ENCODE measurements at places on chromosomes 5 and 9.
A peak's percentile ranks its signal among the peaks of the same experiment; 100 is the strongest.

DNA sequence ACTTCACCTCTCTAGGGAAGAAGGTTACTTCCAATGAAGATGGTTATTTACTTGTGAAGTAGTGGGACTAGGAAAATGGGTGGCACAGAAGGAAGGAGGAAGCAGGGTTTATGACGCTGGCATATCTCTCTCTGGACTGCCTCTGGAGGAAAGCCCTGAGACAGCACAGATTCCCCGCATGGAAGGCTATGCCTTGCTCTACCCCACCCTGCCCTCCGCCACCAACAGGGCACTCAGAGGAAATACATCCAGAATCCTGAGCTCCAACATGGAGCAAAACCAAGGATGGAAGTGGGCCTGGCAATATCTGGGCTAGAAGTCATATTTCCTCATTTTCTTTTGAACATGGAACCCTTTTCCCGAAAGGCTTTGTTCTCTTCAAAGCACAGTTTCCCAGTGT lies 346.9 kb downstream of the ZSWIM6 start:
- no peak for DNase-seq

GRCh38 chr5:17180864-17181723 lies 36.3 kb upstream of the BASP1 start:
- DNase-seq = no peak

- DNase-seq = peak; percentile 67
These were observed 145.5 kb downstream of the ERCC6L2 start for GRCh38 chr9:96020792-96021550.

GRCh38 chr5:115309751-115310370 lies 13.4 kb upstream of the CCDC112 start:
- no peak for DNase-seq

- peak; percentile 89 for DNase-seq
These were observed 1.5 kb downstream of the RASGRF2 start for GRCh38 chr5:80961376-80962281.

GRCh38 chr9:136847088-136847825 lies 2.0 kb upstream of the PHPT1 start:
- no peak for DNase-seq

- DNase-seq = no peak
These were observed 31.2 kb downstream of the HMGCS1 start for GRCh38 chr5:43281840-43282658.

- no peak for DNase-seq
These were observed 24.8 kb downstream of the RANBP3L start for GRCh38 chr5:36276864-36277263.

DNA sequence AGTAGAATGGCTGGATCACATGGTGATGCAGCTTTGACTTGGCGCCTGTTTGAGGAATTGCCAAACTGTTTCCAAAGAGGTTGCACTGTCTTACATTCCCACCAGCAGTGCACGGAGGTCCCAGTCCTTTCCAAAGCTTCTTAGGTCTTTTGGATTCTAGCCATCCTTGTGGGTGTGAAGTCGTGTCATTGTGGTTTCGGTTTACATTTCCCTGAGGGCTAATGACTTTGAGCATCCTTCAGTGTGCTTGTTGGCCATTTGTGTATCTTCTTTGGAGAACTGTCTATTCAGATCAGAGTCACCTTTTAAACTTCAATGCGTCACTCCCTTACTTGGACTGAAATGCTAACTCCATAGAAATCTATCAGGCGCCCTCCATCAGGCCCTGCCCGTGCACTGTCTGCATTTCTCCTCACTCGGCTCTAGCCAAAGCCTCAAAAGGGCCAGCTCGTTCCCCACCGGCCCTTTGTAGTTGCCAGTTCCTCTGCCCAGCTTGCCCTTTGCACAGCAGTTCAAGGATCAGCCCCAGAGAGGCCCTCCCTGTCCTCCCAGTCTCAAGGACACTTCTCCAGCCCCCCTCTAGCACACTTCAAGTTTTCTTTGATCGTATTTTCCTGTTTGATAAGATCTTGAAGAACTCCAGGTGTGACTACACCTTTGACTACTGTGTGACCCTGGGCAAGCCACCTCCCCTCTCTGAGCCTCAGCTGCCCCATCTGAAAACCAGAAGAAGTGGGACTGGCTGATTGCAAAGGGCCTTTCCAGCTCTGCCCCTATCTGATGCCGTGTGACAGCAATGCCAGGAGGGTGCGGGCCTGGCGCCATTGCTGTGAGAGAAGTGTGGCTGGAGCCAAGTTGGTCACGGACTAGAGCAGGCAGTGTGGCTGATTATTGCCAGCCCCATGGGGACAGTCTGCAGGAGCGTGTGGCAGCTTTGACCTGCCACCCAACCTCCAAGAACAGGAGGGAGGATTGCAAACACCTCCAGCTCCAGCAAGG lies 5.6 kb downstream of the HRH2 start:
- DNase-seq = no peak

GRCh38 chr5:78483809-78484521 lies 123.5 kb downstream of the SCAMP1 start:
- DNase-seq = no peak

DNA sequence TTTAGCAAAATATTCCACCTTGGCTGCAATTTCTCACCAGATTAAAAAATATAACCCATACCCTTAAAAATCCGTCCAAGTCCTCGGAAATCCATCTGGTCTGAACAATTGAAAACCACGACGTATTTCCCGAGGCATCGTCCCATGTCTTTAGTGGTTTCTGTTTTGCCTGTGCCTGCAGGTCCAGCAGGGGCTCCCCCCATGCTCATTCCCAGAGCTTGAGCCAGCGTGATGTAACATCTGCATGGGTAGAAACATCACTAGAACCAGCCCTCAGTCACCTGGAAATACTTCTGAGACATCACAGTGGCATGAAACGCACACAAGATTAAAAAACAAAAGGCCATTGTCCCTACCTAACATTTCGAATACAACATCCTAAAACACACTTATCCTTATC lies 114.0 kb downstream of the DNAH5 start:
- DNase-seq = no peak

DNA sequence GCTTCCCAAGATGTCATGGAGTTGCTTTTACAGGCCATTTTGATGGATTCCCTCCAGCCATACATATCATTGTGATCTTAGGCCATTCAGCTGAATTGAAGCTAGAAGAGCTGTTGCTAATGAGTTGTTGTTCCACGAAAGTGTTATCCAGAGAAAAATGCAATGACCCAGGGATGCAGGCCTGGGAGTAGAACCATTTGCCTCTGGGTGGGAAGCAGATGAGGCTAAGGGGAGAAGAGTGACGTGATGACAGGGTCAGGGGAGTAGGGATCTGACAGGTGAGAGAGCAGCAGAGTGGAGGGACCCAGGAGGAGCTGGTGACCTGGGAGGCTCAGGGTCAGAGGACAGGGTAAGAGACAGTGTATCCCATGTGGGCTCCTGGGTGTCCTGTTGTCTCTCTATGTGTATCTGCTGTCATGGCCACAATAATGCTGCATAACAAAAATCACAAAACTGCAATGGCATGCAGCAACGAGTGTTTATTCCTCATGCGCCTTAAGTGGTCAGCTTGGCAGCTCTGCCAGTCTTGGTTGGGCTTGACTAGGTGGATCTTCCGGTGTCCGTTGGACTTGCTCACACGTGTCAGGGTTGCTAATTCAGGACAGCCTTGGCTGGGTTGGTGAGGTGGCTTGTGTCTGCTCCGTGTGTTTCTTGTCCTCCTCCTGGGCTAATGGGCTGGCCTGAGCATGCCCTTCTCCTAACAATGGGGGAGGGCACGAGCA lies 90.6 kb downstream of the LIFR start:
- no peak for DNase-seq

DNA sequence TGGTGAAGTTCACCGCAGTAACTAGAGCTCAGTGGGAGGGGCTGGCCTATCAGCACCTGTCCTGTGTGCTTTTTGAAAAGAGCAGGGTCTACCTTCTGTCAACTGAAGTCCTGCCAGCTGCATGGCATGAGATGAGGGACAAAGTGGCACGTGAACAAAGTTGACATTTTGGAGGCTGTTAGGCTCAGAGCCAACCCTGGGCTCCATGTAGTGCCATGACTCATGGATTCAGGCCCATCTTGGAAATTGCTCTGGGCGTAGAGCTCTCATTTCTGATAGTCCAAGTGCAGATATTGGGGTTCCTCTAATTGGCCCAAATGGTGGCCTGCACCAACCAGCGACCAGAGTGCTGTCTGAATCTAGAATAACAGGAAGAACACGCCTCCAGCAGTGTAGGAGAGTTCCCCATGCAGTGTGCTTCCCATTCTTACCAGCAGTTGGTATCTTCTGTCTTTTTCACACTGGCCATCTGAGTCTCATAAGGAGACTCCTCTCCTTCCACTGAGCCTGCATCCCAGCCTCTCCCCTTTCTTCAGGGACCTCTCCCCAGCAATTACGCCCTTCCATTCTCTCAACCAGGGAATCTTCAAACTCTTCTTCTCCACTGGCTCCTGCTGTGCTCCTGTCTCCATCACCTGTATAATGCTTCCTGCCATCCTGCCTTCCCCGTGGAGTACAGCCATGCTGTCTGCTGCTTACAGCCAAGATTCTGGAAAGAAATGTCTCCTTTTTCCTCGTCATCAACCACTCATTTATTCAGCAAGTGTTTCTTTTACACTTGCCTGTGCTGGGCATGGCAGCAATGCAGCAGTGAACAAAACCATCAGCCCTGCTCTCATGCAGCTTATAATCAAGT lies 30.4 kb downstream of the IRF1 start:
- no peak for DNase-seq

GRCh38 chr9:92590377-92590776 lies 54.6 kb upstream of the ECM2 start:
- DNase-seq = no peak

- no peak for DNase-seq
These were observed 287.5 kb downstream of the SMARCA2 start for GRCh38 chr9:2302606-2303005.

DNA sequence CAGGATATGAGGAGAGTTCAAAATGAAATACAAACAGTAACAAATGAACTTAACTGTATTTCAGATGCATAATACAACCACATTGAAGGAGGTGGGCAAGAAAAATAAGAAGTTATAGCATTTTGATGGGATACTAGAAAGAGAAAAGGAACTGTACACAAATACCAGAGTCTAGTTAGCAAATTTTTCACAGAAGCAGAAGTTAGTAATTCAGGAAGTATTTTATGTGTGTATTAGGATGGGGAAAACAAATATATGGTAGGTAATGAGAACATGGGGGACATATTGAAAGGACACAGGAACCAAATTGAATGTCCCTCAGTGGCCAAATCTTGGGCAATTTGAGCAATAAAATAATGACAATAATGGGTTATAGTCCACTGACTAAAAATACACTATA lies 18.4 kb downstream of the GM2A start:
- no peak for DNase-seq

- no peak for DNase-seq
These were observed 374.8 kb downstream of the KDM4C start for GRCh38 chr9:7132605-7133004.

- no peak for DNase-seq
These were observed 694.6 kb downstream of the DNAH5 start for GRCh38 chr5:13249854-13250253.

- no peak for DNase-seq
These were observed 17.6 kb upstream of the LCP2 start for GRCh38 chr5:170315154-170315553.

DNA sequence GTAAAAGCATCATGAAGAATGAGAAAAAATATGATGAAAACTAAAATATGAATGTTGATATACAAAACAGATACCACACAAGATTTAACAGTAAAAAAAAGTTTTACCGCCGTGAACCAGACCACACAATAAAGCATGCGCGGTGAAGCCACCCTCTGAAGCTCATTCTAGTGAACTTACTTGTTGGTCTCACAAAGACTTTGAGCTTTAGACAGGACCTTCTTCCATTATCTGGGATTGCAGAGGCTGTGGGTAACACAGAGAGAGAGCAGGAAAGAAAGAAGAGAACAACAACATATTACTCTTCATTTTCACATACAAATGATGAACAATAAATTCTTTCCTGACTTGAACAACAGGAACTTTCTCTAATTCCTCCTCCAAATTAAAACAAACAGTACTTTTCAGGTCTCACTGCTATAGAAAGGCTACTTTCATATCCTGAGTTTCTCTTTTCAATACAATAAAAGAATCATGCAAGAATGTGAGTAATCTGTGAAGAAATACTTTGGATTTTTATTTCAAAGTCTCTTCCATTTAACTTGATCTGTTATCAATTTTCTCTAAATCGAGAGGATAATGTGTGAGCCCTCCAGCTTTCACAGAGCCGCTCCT lies 283.1 kb downstream of the EFNA5 start:
- DNase-seq = no peak

- DNase-seq = no peak
These were observed 3.7 kb downstream of the C5orf46 start for GRCh38 chr5:147902609-147903115.

DNA sequence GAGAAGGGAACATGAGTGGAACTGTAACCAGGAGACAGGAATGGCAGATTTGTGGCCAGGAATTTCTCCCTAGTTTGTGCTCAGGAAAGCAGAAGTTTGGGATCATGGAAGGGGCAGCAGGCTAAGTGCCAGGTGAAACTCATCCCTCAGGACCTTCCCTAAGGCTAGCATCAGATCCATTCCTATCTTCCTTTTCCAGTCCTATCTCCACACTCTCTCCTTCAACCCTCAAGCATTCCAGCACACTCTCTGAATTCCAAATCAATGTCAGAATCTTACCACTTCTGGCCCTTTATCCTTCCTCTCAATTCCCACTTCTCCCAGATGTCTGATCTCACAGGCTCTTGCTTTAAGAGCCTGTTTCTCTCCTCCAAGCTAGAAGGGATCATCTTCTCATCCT lies 53.2 kb upstream of the GRIA1 start:
- DNase-seq = no peak

- DNase-seq = no peak
These were observed 4.3 kb downstream of the CNOT8 start for GRCh38 chr5:154862766-154863165.

DNA sequence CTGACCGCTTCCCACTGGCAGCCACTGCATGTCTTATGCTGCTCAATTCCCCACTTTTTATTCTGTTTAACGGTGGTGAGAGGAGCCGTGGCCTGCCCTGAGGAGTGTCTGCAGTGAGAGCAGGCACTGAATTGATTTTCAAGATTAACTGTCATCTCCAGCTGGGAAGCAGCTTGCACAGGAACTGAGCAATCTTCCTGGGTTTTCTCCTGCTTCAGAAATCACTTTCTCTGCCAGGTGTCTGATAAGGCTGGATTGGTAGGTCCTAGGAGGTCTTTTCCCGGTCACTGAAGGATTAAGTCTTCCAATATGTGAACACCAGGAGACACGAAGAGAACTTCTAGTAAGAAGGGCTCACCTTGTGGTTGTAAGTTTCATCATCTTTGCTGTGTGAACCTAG lies 181.1 kb upstream of the RAD23B start:
- no peak for DNase-seq

DNA sequence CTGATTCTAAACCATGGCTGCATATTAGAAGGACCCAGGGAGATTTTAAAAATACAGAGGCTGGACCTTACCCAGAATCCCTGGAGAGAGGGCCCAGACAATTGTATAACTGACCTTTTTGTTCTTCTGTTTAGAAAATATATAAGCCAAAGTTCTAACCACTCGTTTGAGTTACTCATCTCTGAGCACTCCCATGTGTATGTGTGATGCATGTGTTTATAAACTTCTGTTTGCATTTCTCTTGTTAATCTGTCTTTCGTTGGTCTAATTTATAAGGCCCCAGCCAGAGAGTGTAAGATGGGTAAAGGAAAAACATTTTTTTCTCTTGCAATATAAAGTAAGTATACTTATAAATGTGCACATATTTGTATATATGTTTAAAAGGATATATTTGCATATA lies 443.9 kb downstream of the ZNF608 start:
- no peak for DNase-seq
